ENCODE measurements at places on chromosomes 5 and 9.

GRCh38 chr9:76086539-76086938 lies 196.1 kb downstream of the PCSK5 start:
- DNase-seq = no peak

- DNase-seq = no peak
Measured at GRCh38 chr5:13660072-13660471, 284.4 kb downstream of the DNAH5 start.

- DNase-seq = no peak
Measured at GRCh38 chr9:35680331-35681105, 6.8 kb downstream of the CA9 start.

DNA sequence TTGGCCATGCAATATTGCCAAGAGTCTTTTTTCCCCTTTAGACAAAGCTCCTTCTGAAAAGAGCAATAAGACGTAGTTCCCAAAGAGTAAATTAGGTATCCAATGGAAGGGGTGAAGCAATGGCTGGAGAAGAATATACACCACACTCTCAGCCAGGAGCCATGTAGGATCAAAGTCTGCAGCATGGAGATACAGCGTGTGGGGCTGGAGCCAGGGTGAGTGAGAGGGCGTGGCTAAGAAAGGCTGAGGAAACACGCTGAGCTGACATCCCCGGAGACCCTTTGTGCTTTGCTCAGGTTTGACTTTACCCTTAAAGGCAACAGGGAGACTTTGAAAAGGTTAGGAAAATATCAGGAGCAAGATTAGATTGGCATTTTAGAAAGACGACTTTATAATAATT lies 87.1 kb upstream of the ELL2 start:
- DNase-seq = no peak

DNA sequence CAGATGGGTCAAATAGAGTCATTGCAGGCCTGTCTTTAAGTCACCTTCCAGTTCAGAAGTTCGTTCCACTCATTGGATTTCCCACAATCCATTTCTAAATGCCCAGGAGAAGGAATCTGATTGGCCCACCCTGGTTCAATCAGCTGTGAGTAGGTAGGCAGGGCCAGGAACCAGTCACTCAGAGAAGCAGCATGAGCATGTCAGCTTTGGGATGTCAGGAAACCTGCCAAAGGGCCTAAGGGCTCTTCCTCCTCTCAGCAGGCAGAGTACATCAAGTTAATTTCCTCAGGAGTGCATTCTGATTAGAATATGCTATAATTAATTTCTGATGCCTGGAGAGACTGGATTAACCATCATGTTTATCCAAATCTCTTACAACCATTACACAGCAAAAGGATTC lies 412.9 kb upstream of the CCNH start:
- no peak for DNase-seq

DNA sequence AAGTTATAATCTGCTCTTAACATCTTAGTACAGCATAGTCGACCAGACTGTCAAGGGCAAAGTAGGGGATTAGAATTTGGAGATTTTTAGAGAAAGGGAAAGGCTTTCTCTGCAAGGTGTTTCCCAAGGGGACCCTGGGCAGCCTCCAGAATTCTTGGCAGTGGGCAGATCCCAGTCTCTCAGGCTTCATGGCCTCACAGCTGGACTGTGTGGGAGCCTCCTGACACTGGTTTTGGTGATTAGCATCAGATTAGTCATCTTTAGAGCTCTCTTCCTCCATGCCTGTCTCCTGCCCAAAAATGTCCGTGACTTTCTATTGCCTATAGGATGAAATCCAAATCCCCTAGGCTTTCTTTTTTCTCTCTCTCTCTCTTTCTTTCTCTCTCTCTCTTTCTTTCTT lies 370.7 kb downstream of the ZSWIM6 start:
- no peak for DNase-seq

GRCh38 chr5:114449860-114450421 lies 88.1 kb downstream of the KCNN2 start:
- peak; percentile 57 for DNase-seq

DNA sequence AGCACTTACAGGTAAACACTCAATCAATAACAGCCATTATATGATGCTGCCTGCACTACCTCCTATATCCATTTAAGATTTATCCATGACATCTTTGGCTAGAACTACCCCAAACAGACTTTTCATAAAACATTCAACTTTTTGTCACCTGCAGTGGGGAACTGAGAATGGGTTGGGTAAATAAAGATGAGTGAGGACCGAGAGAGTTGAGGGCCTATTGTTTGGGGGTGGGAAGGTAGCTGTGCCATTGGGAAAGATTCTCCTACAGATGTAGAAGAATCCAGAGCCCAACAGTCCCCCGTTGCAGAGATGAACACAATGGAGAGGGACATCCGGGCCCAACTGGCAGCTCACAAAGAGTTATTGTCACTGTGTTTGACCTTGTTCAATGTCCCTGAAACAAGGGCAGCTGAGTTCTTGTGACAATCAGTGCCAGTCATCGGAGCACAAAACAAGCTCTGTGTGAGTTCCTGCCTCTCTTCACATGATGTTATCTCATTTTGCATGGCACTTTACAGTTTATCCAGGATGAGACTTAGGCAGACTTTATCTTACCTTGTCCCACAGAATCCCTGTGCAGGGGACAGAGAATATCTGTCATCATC lies 11.5 kb upstream of the SLC31A2 start:
- no peak for DNase-seq

GRCh38 chr9:26462213-26462612 lies 430.4 kb downstream of the CAAP1 start:
- no peak for DNase-seq

GRCh38 chr9:32647671-32648070 lies 12.2 kb upstream of the TAF1L start:
- no peak for DNase-seq

DNA sequence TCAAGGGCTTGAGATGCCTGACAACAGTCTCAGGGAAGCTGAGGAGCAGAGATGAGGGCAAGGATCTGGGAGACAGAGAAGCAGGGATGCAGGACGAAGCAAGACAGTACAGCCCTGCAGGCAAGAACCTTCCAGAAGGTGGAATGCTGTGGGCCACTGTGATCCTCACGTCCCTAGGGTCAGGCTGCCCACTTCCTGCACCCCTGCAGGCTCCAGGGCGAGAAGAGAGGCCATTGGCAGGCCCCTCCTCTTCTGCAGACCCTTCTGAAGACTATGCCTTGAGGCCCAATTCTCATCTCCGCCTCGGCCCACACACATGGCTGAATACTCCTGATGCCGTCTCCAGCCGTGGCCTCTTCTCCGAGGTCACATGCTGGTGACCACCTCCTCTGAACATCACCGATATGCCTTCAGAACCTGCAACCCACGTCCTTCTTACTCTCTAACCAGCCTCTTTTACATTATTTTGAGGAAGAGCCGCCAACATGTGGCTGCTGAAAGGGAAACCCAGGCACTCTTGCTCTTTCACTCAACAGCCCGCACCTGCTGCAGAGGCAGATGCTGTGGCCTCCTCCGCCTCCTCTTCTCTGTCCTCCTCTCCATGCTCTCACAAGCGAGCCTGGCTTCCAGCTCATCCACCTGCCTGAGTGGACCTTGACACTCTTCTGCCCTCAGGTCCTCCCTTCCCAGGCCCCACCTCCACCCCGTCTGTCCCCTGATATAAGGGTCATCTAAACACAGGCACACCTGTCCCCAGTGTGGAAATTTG lies 181.5 kb downstream of the IRX2 start:
- no peak for DNase-seq

- DNase-seq = peak; percentile 42
Measured at GRCh38 chr5:173055722-173055982, 500 bp upstream of the CREBRF start.

GRCh38 chr5:167725741-167726140 lies 565.7 kb upstream of the WWC1 start:
- DNase-seq = no peak

- no peak for DNase-seq
Measured at GRCh38 chr5:159415301-159415937, 85.1 kb upstream of the IL12B start.

GRCh38 chr5:102625468-102625867 lies 126.7 kb upstream of the SLCO6A1 start:
- no peak for DNase-seq

DNA sequence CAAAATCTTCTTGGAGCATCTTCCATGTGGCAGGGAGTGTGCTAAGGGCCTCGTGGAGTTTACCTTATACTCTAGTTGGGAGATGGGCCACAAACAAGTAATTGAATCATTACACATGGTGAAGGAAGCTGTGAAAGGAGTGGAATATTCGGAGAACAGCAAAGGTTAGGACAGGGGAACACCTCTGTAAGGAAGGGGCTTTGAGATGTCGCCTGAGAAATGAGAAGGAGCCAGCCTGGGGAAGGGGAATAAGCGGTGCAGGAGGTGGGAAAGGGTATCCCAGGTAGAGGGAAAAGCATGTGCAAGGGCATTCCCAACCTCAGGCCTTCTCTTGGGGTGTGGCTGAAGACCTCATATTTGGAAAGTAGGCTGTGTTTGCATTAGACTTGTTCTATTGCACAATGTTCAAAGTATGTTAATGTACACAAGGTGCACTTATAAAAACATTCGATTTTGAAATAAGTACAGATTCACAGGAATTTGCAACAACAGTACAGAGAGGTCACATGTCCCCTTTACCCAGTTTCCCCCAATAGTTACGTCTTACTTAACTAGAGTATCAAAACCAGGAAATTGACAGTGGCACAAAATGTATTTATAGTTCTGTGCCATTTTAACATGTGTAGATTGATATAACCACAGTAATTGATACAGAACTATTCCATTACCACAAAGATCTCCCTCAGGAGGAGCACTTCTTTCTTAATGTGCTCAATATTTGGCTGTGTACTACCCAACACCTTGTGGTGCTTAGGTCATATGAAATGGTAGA lies 2.4 kb upstream of the STOM start:
- DNase-seq = no peak

GRCh38 chr5:13866792-13867191 lies 77.7 kb downstream of the DNAH5 start:
- DNase-seq = no peak

DNA sequence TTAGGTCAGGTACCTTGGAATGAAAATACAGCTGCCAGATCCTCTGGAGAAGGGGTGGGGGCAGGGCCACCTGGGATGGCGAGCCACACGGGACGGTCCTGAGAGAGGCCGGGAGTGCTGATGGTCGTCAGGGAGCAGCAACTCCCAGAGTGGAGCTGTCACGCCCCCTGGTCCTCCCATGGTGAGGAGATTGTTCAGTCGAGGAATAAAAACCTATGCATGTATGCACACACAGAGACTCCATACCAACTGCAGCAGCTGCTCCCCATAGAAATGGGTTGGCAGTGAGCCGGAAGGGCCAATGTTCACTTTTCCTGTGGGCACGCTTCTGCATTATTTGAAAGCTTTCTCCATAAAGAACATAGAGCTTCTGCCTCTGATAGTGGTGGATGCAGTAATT lies 45.2 kb upstream of the SEMA4D start:
- no peak for DNase-seq

- DNase-seq = no peak
Measured at GRCh38 chr5:175850119-175850845, 21.1 kb upstream of the CPLX2 start.

DNA sequence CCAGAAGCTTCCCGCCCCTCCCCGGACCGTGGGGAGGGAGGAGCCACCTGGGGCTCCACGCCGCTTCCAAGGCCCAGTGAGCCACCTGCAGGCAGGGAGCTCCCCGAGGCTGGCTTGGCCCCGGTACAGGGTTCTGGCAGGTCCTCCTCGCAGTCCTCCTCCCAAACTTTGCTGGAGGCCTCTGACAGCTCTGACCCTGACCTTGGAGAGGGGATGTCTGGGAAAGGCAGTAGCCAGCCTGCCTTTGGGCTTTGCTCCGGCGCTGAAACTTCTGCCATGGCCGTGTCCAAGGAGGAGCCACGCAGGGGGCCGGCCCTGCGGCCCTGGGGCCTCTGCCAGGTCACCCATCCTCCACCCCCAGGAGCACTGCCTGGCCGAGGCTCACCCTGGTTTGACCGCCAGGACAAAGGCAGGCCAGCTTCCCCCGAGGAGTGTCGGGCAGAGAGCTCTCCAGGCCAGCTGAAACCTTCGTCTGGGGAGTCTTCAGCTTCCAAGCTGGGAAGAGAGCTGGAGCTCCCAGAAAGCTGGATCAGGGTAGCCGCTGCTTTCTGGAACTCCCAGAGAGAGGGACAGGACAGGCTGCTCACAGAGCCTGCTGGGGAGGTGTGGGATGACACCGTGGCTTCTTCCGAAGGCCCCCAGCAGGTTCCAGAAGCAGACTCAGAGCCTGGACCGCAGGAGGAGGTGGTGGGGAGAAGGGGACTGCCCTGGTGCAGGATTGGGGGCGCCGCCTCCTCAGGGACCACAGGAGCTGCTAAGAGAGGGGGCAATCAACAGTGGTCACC lies 9.0 kb upstream of the QSOX2 start:
- DNase-seq = no peak
